ENCODE measurements at places on chromosomes 5 and 9.

GRCh38 chr9:109624143-109624542 is 126.0 kb upstream of the PTPN3 start:
- DNase-seq = no peak

DNA sequence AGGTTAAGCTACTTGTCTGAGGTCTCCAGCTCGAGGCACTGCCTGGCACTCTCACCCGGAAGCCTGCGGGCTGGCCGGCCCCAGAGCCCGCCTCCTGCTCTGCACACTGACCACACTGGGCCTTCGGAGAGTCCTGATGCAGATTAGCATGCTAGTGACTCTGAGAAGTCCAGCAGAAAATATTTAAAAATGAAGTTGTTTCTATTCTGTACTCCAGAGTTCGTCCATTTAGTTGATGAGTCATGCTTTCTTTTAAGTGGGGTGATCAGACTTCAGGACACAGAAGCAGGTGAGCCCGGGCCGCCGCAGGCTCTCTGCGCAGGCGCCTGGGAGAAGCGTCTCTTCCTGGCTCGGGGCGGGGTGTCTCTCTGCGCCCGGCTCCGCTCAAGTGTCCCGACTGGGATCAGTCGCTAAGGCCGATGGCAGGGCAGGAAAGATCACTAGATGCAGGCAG is 32.5 kb downstream of the FAM240B start:
- no peak for DNase-seq

- DNase-seq = no peak
Measured at GRCh38 chr5:54659700-54660131, 142.2 kb downstream of the SNX18 start.

- DNase-seq = no peak
Measured at GRCh38 chr5:126506079-126506478, 82.9 kb downstream of the GRAMD2B start.

GRCh38 chr5:157862183-157862851 is 3.4 kb upstream of the CLINT1 start:
- no peak for DNase-seq

DNA sequence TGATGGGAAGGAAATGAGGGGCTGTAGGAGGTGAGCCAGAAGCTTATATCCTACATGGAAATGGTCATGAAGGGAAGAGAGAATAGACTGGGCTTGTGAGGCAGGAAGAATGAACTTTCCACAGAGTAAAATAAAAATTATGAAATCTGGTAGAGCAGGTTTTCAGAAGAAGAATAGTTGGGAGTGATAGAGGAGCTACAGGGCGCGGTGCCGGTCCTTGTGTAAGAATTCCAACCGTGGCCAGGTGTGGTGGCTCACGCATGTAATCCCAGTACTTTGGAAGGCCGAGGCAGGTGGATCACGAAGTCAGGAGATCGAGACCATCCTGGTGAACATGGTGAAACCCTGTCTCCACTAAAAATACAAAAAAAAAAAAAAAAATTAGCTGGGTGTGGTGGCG is 8.9 kb upstream of the UNC13B start:
- DNase-seq = no peak

DNA sequence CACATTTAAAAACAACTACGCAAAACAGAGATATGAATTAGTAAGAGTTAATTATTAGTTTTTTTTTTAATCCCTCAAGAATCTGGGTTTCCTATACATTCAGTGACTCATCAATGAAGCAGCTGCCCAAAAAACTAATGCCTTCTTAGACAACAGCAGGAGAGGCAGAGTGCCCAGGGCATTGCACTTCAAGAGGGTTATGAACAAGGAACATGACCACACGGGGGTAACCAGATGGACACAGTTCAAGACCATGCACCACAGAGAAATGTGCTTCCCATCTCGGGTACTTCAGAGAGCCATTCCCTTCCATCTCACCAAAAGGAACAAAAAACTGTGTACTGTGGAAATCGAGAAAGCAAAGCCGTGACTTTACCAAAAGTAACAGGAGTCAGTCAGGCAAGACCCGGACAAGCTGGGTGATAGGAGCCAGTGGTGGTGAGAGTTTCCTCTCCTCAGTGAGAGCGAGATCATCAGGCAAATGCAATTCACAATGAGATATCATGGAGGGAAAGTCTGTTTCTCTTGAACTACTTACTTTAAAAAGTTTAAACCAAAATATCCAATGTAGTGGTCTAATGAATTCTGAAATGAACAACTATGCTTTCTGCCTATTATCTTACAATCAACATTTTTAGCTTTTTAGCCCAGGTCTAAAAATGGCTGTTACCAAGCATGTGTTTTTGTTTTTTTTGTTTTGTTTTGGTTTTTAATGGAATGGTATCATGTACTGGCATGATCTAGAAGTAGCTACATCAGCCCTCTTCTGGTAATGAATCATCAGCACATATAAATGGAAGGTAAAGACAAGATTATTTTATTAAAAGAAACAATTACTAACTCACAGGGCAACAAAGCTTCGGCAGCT is 192.1 kb downstream of the TSSK1B start:
- no peak for DNase-seq

- DNase-seq = no peak
Measured at GRCh38 chr5:178415353-178415752, 174.8 kb downstream of the COL23A1 start.

DNA sequence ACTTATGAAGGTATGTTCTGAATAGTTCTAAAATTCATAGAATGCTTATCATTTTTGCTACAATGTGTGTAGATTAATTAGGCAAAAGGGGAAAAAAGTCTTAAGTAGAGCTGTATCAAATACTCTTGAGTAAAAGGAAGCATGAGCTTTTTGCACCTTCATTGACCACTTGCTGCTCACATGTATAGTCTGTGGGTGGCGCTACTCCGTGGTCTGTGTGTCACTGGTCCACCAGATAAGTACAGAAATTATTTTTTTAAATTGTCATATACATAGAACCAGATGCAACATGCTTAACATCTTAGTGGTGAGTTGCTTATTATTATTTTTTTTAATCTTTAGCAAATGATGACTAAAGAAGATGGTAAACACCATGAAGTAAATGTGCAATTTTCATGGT is 130.2 kb downstream of the MAN2A1 start:
- no peak for DNase-seq

DNA sequence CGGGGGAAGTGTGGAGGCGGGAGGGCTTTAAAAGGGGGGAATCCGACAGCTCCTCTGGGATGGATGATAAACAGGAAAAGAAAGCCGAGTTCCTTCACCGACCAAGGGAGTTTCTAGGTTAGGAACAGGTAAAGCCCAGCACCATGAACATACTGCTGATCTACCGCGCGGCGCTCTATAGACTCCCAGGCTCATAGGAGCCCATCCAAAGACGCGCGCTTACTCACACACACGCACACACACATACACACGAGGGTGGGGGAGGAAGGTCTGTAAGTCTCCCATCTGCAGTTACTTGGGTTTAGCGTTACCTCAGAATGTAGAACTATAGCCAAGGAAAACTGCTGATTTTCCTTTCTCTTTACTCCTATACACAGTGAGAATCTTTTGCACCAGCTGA is 2.6 kb upstream of the GABRB2 start:
- no peak for DNase-seq

GRCh38 chr9:92639124-92639523 is 30.8 kb downstream of the IPPK start:
- DNase-seq = no peak

DNA sequence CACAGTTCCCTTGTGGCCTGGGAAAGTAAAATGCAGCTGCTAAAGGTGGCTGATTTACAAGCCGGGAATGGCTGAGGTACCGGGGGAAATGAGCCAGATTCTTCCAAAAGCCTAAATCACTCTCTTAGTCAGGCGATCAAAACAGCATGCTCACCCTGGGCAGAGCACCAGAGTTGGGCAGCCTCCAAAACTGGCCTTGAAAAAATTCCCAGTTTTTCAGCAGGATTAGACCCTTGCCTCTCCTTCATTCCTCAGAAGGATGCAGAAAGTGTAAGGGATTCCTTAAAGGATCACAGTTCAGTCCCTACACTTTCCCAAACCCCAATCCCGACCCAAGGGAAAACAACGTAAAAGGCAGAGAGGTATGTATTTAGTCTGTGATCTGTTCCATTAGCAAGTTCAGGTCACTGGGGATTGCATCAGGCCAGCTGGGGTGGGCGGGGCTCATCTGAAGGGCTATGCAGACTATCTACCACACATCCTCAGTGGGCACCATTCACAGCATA is 16.9 kb downstream of the TMEM174 start:
- no peak for DNase-seq

DNA sequence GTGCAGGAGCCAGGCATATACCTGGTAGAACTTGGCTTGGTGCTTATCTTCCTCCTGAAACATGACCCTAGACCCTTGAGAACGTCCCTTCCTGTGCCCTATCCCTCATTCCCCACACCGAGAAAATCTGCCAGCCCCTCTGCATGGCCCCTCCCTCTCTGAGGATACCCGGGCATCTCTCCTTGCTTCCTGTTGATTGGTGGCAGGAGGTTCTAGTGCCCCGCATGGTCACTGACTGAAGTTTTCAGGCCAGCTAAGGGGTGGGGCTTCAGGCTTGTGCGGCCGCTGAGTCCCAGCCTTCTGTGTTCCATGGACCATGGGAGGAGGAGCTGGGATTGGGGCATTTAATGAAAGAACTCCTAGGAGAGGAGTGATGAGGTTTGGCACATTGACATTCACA is 22.8 kb downstream of the IGIP start:
- DNase-seq = no peak

DNA sequence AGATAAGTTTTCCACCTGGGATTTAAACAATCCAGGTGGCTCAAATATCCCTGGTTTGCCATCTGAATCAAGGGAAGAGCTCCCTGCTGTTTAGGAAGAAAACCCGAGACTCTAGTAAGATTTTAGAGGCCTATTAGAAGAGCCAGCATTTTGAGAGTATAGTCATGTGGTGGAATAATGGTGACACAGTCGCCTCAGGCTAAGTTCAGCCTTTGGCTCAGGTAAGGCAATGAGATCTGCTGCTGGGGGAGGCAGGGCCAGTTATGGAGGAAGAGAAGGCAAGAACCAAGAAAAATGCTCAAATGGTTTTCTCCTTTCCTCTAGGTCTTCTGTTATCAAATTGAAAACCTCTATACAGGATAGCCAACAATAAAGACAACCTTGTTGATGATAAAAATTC is 16.2 kb downstream of the RAD1 start:
- no peak for DNase-seq

DNA sequence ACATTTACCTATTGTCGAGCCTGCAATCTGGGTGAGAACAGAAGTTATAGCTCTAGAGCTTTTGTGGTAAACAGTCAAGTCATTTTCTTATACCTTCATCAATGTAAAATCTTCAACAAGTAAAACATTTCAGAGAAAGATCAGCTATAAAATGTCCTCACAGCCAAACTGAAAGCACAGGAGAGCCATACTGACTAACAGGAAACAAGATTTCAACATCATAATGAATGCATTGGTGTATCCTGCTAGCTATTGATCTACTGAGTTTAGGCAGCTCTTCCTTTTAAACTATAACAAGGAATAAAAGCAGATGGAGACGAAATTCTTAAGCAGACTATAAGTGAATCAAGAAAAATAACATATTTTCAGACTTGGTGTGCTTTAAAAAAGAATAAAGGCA is 1522.9 kb upstream of the WWC1 start:
- DNase-seq = no peak
